ENCODE measurements at places on chromosomes 1 and 21. TPM values are rescaled to one million over a fixed set of nuclear protein-coding genes. Genes with fewer than 3 reads are reported as not detected.

AQP10 gene
- total RNA-seq: not detected

BGLAP gene
- 0.50 TPM for total RNA-seq

DNAJB4 gene
- total RNA-seq: 22.5 TPM

GPR37L1 gene
- not detected for total RNA-seq
